ENCODE measurements at places on chromosomes 16 and 17. TPM values are rescaled to one million over a fixed set of nuclear protein-coding genes. Genes with fewer than 3 reads are reported as not detected.
A peak's percentile ranks its signal among the peaks of the same experiment; 100 is the strongest.

FAHD1 gene
- 55.5 TPM for total RNA-seq

- DNase-seq: no peak
Measured at GRCh38 chr16:75073545-75074303, 42.9 kb downstream of the LDHD start.

- DNase-seq: no peak
Measured at GRCh38 chr17:80695979-80696378, 151.3 kb downstream of the RPTOR start.

DNA sequence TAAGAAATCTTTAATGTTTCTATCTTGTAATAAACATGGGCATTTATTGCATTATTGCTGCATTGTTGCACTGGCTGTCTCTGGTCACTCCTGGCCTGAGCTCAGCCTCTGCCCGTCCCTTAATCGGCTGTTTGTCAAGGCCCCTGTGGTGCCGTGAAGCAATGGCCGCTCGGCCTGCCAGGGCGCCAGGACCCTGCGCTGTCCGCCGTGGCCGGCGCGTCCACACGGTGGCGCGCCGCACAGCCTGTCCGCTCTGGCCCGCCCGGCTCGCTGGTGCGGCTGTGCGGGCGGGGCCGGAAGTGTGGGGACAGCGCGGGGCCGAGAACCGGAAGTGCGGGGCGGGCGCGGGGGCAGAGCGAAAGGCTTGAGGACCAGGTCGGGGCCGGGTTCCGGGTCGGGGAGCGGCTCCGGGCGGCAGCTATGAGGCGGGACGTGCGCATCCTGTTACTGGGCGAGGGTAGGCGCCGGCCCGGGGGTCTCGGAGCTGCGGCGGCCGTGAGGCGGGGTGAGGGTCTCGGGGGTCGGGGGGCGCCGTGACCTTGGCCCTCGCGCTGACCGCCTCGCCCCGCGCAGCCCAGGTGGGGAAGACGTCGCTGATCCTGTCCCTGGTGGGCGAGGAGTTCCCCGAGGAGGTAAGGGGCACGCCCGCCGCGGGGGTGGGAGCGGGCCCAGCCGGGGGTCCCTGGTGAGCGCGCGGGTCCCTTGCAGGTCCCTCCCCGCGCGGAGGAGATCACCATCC is at the start of gene RHOT2:
TSS of gene RHOT2 (plus strand) at position 353 of the 739 bp plus-strand sequence. CDS start at position 421, 68 bp downstream.
- DNase-seq: peak; percentile 93

DNA sequence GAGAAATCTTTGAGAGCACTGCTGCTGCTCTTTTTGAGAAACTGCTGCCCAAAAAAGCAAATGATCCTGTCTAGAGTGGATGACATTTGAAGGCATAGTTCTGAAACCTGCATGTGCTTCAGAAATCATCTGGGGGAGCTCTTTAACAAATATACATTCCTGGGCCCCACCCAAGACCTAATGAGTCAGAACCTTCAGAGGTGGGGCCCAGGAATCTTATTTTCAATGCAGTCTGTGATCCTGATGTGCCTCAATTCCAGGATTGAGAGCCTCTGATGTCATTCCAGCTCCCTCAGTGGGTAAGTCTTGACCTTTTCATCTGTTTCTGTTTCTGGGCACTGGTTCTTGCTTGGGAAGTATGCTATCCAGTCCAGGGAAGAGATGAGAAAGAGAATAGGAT is 42.3 kb downstream of the HNF1B start:
- peak; percentile 59 for DNase-seq

GP1BA gene
- not detected for total RNA-seq

DNA sequence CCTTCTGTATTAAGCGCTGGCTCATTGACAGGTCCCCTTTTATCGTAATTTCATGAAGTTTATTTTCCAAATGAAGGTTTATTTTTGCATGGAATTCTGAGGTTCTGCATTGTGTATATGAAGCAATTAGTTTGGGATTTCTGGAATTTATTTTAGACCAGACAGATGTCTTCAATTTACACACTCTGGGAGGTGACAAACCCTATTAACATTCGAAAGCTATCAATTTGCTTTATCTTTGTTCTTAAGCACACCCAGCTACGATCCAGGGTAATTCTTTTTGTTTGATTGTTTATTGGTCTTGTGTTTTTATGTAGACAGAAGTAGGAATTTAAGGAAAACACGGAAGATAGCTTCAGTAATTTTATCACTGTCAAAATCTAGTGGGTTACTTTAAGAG is 264.6 kb downstream of the HS3ST3A1 start:
- no peak for DNase-seq

SDK2 gene
- 0.94 TPM for total RNA-seq

DNA sequence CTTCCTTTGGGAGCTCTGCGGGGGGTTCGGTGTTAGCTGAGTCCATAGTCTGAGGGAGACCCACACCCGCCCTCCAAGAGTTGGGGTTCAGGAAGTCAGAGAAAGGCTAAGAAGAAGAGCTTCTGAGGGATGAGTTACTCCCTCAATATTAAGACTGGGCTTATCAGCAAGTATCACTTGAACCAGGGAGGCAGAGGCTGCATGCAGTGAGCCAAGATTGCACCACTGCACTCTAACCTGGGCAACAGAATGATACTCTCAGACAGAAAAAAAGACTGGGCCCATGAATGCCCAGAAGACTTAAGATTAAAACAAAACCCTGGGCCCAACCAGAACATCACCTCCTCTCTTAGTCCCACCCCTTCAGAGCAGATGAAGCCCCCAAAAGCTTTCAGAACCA is 6.0 kb downstream of the NKIRAS2 start:
- no peak for DNase-seq

- no peak for DNase-seq
Measured at GRCh38 chr16:76441876-76442275, 164.7 kb downstream of the CNTNAP4 start.

- no peak for DNase-seq
Measured at GRCh38 chr17:55478971-55479370, 32.3 kb downstream of the SMIM36 start.

GRCh38 chr16:85894266-85894665 is 4.7 kb upstream of the IRF8 start:
- peak; percentile 65 for DNase-seq

SOST gene
- total RNA-seq: not detected

GRCh38 chr16:72740347-72740746 is 307.6 kb downstream of the ZFHX3 start:
- DNase-seq: no peak

DNA sequence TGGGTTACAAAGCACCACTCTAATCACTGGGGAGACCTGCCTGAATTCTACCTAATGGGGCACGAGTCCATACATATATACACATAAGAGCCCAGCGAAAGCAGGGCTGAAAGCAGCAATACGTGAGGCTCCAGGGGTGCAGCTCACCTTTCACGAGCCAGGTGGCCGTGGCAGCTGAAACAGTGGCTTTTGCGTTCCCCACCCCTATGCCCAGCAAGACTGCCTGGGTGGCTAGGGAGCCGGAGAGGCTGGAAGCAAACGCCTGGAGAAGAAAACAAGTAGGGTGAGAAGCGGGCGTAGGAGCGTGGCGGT is 618 bp downstream of the RUSF1 start:
- no peak for DNase-seq

DNA sequence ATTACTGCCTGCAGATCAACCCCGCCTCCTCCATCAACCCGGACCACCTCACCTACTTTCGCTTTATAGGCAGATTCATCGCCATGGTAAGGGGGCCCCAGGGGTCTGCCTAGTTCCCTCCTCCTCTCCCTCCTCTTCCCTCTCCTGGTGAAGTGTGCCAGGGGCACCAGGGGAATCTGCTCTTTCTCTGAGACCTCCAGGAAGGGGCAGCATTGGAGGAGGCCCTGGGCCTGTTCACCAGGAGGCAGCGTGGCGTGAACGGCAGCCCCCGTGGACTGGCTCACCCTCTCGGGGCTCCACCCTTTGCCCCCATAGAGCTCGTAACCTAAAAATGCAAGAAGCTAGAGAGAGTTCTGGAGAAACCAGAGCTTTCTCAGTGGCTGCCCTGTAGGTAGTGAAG is 17.1 kb upstream of the CLEC18A start:
- no peak for DNase-seq

GRCh38 chr16:85312642-85313525 is 200.6 kb upstream of the CIBAR2 start:
- DNase-seq: no peak

GRCh38 chr16:988471-989353 is 7.1 kb downstream of the SOX8 start:
- no peak for DNase-seq

- DNase-seq: no peak
Measured at GRCh38 chr17:76635039-76635438, 8.5 kb downstream of the ST6GALNAC1 start.

LRRC46 gene
- 0.21 TPM for total RNA-seq

DNA sequence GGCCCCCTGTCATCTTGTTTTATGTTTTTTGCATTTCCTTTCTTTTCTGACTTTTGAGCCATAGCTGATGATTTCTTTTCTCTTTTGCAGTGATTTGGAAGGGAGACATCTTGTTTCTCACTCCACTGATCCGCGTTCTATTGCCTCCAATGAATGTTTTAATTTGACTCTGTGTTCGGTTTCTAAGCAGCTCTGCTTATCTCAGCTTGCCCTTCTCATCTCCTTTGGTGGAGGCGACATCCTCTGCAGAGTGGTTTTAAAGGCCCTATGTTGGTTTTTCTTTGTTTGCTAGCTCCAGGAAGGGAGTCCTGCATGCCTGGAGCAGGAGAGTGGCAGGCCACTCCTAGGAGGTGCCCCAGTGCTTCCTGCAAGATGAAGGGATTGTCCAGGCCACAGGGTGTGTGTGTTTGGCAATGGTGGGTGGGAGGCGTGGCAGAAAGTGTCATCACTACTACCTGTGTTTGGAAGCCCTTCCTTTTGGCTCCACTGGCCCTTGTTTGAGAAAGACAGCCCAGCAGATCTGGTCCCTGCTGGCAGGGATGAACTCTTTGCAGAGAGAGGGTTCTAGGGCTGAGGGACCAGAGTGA is 13.6 kb downstream of the SMPD3 start:
- DNase-seq: peak; percentile 91

- no peak for DNase-seq
Measured at GRCh38 chr17:73910821-73911515, 266.7 kb upstream of the SDK2 start.

DNA sequence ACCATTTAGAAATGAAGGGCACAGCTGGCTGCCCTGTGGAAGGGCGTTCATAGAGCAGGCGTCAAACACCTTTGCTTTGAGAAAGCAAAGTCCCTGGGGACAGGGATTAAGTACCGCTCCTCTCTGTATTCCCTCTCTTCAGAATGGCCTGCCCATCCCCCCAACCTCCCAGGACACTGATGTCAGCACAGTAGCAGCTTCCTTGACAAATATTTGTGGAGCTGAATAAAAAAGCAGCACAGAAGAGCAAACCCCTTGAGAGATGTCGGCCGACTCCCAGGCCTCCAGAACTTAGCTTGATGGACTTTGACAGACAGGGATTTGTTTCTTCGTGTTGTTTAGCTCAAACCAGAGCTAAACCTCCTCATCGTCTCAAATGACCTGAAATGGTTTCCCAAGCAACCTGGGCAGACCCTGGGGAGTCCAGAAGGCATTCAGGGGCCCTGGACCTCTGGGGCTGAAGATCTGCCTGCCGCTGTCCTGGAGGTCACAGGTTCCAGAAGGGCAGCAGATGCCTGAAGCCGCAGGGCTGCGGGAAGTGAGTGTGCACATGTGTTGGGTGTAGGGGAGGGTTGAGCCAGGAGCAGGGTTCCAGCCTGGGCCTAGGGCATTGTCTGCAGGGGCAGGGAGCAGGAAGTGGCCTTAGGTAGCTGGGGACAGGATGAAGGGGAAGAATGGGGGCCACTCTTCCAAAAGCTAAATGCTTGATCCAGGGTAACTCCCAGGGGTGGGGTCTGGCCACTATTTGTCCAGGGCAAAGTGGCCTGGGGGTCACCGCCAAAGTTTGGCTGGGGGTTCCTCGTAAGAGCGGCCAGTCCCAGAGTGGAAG is 42.3 kb upstream of the NKD1 start:
- DNase-seq: no peak

DNA sequence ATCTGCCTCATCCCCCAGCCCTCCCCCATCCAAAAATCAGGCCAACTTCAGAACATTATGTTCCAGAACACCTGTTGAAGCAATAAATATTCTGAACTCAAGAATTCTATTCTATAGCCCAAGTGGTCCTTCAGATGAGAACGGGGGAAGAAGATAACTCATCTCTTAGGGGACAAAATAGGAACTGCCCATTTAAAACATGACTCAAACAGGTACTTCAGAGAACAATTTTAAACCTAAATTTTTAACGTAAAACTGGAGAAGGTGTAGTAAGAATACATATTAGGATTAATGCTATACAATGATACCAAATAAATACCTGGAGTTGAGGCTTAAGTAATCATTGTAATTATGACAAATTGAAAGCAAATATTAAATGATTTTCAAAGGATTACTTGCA is 112.1 kb downstream of the CDYL2 start:
- no peak for DNase-seq

- no peak for DNase-seq
Measured at GRCh38 chr17:15501793-15502192, 34.4 kb upstream of the CDRT4 start.

GRCh38 chr17:29612094-29612403 is 10.7 kb downstream of the CORO6 start:
- DNase-seq: no peak

DNA sequence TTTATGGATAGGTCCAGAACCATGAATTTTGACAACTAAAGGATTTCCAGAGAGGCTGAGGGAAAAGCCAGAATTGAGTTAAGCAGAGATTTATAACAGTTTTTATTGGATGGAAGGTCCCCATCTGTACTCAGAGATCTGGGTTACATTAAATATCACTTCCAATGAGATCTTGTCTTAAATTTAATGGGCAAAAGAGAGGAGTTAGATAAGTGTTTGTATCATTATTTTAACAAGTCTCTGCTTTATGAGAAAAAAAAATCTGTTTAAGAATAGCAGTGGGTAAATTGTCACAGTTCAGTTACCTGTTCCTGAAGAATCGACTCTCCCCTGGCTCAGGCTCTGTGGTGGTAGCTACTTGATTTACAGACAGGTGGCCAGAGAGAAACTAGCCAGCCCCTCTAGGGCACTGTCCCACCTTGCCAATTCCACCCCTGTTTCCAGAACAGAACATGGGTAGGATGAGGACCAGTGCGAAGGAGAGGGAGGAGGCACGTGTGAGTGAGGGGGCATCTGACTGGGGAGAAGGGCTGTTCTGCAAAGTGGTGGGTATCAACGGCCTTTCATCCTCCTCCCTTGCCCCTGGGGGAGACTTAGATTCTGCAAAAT is 22.1 kb upstream of the CRHR1 start:
- DNase-seq: no peak

DNA sequence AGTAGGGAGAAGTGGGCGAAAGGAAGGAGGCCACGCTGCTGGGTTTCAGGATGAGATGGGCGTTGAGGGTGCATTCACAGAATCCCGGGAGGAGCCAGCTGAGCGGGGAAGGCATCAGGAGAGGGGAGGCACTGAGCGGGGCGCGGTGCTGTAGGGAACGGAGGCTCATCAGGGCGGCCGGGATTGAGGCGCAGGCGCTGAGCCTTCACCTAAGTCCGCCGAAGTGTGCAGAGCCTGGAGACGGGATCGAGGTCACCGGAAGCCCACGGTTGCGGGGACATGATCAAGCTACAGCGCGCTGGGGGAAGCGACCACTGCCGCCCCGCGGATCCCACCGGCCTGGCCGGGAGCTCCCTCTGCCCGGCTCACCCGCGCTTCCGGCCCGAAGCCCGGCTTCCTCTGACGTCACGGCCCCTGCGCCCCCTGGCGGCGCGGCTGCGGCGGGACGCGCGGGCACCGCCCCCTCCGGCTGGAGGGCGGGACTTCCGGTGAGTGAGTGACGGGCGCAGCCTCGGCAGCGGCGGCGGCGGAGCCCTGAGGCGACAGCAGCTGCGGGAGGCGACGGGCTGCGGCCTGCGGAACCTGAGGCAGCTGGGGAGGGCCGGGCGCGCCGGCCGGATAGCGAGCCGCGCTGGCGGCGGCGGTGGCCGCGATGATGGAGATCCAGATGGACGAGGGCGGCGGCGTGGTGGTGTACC is at the start of gene MAPK8IP3:
TSS of gene MAPK8IP3 (plus strand) at position 508 of the 698 bp plus-strand sequence. CDS start at position 653, 145 bp downstream.
- DNase-seq: peak; percentile 93

MT1B gene
- not detected for total RNA-seq

GRCh38 chr17:61221597-61222471 is 177.8 kb upstream of the TBX2 start:
- no peak for DNase-seq
